ENCODE measurements at places on chromosomes 11 and 22.

- no peak for DNase-seq
Measured at GRCh38 chr22:28132466-28132865, 213.4 kb upstream of the PITPNB start.

GRCh38 chr11:115104851-115105453 is 399.3 kb downstream of the CADM1 start:
- DNase-seq = no peak

GRCh38 chr11:115272925-115273324 is 231.3 kb downstream of the CADM1 start:
- no peak for DNase-seq

DNA sequence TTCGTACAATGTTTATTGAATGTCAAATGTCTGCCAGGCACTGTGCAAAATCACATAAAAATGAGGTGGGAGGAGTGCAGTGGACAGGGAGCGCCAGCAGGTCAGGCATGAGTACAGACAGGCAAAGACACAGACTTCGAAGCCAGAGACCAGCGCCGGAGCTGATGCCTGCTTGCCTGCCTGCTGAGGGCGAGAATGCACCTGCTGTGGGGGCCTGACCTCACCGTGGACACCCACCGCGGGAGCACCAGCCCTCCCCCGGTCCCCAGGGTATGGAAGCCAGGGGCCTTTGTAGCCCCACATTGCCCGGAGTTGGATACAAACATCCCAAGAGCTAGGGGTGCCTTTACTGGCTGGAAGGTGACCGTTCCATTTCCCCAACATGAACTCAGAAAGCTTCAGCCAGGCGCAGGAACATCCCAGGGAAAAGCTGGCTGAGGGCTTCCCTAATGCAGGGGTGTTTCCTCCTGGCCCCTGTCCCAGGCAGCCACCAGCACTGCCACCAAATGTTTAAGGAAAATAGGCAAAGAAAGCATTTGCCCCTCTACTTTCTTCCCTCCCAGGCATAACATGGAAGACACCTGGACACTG is 17.9 kb downstream of the IFITM10 start:
- no peak for DNase-seq

GRCh38 chr11:83836883-83837654 is 550.9 kb upstream of the CCDC90B start:
- no peak for DNase-seq

DNA sequence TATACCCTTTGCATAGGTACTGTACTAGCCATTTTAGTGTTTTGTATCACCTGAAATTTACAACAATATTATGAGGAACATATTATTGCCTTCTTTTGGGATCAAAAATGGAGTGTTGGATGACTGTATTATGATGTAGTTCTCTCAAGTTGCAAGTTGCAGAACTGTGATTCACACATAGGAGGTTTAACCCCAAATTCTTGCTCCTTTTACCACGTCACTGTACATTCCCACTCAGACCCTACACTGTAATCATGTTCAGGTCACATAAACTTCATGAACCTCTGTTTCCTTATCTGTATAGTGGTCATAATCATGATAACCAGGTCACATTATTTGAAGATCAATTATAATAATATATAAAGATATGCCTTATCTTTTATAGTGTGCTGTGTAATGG is 925.1 kb upstream of the TENM4 start:
- DNase-seq = no peak

DNA sequence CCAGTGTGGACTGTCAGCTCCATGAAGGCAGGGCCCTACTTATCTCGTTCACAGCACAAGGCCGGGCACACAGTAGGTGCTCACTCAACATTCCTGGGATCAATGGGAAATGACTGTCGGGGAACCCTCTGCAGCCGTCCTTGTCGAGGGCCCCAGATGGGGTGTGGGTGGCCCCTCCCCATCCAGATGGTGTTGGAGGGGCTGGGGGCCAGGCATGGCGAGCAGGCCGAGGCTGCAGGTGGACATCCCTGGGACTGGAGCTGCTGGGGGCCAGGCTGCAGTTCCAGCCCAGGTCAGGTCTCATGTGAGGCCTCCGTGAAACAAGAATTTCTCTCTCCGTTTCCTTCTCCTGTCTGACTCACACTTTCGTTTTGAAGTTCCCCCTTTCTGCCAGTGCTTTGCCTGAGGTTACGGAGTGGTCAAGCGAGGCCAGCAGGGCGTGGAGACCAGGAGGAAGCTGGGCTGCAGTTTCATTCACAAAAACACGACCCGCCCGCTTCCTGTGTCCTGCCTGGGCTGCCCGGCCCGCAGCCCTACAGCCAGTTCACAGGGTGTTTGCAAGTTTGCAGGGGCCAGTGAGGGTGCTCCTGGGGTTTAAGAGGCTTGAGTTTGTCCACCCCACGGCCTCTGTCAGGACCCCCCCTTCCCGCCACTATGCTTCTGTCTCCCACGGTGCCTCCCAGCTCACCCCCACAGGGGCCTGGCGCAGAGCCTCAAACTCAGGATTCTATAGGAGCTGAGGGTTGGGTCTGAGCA is 4.5 kb downstream of the MYEOV start:
- no peak for DNase-seq

DNA sequence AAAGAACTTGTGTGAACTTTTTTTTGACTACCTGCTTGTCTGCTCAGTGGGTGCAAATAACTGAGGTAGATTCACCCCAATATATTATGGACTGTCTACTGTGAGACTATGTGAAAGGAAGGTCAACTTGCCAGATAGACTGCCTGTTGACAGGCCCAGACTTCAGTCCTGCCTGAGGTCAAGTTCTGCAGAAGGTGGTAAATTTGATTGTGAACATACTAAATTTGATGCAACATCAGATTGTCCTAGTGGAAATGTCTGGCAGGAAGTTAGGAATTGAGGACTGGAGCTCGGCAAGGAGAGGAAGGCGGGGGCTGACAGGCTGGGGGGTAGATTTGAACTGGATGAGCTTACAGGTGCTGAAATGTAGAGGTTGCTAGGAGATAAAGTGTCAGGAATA is 140.7 kb downstream of the TTC28 start:
- DNase-seq = no peak

GRCh38 chr11:78180751-78181150 is 7.7 kb downstream of the KCTD21 start:
- no peak for DNase-seq

GRCh38 chr22:30047364-30047738 is 32.9 kb upstream of the HORMAD2 start:
- DNase-seq = no peak

DNA sequence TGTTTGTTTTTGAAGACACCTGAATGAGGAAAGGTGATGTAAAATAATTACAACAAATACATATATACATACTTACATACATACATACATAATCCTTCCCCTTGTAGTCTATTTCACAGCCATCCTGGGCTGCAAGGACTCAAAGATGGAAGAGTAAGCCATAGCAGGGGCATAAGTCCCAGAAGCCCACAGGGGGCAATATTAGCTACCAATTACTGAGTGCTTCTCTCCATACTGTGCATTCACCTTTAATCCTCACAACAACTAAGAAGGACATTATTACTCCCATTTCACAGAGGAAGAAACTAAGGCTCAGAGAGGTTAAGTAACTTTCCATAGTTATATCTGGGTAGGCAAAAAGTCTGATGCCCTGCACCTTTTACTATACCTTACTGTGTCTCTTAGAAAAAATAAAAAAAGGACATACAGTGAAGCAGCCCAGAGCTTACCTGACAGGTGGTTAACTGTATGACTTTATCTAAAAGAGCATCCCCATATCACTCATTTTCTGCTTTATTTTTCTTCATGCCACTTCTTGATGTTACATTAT is 2.7 kb downstream of the SERGEF start:
- DNase-seq = no peak

GRCh38 chr11:5818245-5818886 is 9.6 kb downstream of the OR52N2 start:
- no peak for DNase-seq

GRCh38 chr11:2830030-2830812 is 55.4 kb downstream of the CDKN1C start:
- DNase-seq = no peak

- no peak for DNase-seq
Measured at GRCh38 chr11:95853138-95853537, 62.8 kb downstream of the CEP57 start.

- no peak for DNase-seq
Measured at GRCh38 chr22:39967996-39968972, 8.1 kb downstream of the TMA7B start.
